ENCODE measurements at places on chromosomes 16 and 17.

GRCh38 chr17:49471089-49471683, 23.9 kb upstream of the NGFR start:
- no peak for DNase-seq

DNA sequence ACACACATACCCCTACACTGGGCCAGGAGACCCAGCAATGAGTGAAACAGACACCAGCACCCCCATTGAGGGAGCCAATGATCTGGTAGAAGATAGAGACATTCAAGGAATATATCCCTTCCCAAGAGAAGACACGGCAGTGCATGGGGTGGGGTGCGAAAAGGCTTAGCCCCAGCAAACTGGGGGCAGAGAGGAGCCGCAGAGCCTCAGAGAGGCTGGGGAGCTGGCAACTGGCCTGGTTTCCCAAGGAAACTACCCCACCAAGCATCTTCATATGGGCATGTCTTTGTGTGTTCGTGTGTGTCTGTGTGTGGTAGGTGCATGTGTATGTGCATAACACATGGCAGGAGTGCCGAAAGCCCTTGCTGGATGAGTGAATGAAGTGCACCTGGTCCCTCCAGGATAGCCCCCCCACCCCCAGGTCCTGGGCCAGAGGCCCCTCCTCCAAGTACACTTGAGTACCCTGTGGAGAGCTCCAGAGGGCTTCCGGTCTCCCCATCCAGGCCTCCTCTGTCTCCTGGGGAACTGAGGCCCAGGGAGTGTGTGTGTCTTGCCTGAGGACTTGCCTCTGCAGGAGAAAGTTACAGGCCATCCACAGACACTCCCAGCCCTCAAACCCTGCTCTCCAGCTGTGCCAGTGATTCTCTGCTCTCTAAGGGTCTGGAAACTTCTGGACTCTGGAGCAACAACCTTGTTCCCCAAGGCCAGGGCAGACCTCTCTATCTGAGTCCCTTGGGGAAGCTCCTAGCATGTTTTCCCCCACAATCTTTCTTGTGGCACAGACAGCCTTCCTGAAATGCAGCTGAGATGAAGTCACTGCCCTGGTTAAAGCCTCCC, 15.9 kb downstream of the TBX2 start:
- DNase-seq, result no peak

DNA sequence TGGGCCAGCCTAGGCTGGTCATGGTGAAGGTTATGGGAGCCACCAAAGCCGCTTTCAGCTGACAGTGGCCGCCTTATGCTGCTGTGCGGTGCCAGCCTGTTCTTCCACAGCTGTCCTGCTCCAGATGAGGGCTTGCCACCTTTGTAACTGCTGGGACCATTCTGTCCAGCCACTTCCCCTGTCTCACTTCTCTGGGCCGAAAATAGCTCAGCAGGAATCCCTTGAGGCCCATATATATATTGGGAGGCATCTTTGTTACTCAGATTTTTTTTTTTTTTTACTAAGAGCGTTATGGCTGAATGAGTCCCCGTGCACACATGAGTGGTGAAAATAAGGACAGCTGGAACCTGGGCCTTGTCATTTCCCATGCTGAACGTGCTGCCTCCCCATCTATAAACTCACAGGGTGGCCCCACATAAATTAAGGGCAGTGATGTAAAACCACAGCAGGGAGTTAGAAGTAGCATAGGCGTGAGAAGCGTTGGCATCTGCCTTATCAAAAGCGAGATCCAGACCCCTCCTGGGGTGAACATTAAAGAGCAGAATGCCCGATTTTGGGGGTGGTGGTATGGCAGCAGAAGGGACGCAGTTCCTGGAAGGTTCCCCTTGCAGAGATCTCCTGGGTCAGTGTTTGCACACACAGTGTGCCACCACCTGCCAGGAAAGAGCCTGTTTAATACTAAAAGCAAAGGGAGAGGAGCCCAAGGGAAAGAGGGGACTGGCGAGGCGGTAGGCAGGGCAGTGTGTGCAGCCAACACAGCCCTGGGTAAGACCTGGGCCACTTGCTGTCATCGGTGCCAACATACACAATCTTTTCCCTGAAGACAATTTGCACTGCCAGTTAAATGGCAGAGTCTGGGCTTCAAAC, 57.8 kb downstream of the USP43 start:
- DNase-seq, result no peak

DNA sequence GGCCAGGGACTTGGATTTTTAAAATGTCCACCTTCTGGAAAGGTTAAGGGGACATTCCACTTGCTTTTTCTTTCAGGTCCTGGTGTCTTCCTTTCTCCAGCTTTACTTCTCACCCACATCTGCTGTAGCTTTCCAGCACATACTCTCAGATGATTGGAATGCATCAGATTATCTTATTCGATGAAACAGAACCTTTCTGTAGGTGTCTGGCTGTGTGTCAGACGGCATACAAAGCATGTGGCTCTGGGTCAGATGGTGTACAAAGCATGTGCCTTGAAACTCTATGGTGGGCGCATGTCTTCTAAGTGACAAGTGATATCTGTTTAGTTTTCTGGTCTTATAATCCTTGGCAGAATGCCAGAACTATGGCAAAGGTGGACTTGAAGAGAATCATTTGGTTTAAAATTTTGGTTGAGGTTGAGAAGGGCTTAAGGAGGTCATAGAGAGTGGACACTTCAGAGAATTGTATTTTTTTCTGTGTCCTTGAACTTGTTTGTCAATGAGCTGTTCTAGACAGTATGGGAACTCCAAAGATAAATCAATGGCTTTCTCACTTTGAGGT, 125.3 kb downstream of the FTO start:
- no peak for DNase-seq

- no peak for DNase-seq
Observed at GRCh38 chr17:66432996-66433551, 130.7 kb downstream of the PRKCA start.
